ENCODE measurements at places on chromosomes 6 and 20.

- DNase-seq, result no peak
Measured at GRCh38 chr20:20034486-20034885, 17.3 kb downstream of the NAA20 start.

- DNase-seq, result no peak
Measured at GRCh38 chr6:114040871-114041270, 69.9 kb upstream of the HDAC2 start.

GRCh38 chr6:149357726-149358538, 40.4 kb downstream of the TAB2 start:
- no peak for DNase-seq

- no peak for DNase-seq
Measured at GRCh38 chr6:3442431-3443220, 14.2 kb downstream of the SLC22A23 start.

GRCh38 chr6:147194652-147195411, 9.4 kb upstream of the STXBP5 start:
- no peak for DNase-seq

GRCh38 chr20:44002861-44003260, 88.2 kb downstream of the TOX2 start:
- DNase-seq, result no peak

DNA sequence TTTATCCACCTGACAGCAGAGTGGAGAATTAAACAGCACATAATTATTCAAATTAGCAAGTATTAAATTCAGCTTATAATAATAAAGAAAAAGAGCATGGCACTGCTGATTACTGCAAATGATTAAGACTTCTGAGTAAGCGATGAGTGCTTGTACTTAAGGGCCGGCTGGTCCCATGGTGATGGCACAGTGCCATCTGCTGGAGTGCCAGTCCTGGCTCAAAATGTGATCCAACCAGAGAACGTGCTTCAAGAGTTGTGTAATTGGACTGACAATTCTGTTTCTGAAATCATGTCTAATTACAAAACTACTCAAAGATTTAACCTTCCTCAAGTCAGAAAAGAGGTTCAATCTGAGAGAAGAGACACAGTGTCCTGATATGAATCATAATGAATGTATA, 181.6 kb upstream of the RGS17 start:
- DNase-seq, result no peak

GRCh38 chr6:26330859-26331217, 34.2 kb upstream of the BTN3A2 start:
- DNase-seq, result no peak

DNA sequence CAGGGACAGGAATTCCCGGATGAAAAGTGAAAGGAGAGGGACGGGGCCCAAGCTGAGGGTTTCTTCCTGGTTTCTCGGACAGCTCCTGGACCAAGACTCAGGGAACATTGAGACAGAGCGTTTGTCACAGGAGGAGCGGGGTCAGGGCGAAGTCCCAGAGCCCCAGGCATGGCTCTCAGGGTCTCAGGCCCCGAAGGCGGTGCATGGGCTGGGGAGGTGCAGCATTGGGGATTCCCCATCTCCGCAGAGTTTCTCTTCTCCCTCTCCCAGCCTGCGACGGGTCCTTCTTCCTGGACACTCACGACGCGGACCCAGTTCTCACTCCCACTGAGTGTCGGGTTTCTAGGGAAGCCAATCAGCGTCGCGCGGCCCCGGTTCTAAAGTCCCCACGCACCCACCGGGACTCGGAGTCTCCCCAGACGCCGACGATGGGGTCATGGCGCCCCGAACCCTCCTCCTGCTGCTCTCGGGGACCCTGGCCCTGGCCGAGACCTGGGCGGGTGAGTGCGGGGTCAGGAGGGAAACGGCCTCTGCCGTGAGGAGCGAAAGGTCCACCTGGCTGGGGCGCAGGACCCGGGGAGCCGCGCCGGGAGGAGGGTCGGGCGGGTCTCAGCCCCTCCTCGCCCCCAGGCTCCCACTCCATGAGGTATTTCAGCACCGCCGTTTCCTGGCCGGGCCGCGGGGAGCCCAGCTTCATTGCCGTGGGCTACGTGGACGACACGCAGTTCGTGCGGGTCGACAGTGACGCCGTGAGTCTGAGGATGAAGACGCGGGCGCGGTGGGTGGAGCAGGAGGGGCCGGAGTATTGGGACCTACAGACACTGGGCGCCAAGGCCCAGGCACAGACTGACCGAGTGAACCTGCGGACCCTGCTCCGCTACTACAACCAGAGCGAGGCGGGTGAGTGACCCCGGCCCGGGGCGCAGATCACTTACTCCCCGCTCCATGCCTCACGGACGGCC, 54.6 kb upstream of the POLR1H start:
- DNase-seq, result no peak

GRCh38 chr6:83970582-83970981, 63.0 kb upstream of the MRAP2 start:
- DNase-seq, result no peak

DNA sequence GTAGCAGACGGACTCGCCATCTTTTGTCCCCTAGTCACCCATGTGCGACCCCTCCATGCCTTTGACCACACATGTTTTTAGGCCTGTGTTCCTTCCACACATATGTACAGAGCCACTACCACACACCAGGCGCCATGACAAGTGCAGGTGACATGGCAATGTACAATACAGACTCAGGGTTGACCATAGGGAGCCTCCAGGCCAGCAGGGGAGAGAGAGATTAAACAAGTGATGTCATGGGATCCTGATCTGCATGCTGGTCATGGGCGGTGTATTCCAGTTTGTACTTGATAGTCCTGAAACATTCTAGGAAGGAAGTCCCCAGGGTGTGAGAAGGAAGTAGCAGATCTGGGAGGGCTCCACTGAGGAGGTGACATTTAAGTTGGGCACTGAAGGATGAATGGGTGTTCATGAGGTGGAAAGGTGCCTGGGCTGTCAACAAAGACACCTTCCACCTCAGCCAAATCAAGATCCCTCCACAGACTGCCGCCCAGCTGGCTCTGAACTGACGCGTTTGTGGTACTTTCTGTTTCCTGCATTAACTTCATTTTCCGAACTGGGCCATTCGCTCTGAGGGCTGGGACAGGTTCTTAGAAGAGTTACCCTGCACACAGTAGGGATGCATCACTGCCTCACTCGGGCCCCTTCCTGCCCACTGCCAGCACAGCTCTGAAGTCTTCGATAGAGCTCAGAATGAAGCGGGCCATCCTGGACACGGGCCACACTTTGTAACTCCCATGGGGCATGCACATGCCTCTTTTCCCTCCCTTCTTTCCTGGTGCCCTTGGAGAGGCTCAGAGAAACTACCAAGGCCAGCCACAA, 94.0 kb downstream of the NOL4L start:
- no peak for DNase-seq

GRCh38 chr6:77092971-77093370, 370.3 kb downstream of the HTR1B start:
- no peak for DNase-seq

DNA sequence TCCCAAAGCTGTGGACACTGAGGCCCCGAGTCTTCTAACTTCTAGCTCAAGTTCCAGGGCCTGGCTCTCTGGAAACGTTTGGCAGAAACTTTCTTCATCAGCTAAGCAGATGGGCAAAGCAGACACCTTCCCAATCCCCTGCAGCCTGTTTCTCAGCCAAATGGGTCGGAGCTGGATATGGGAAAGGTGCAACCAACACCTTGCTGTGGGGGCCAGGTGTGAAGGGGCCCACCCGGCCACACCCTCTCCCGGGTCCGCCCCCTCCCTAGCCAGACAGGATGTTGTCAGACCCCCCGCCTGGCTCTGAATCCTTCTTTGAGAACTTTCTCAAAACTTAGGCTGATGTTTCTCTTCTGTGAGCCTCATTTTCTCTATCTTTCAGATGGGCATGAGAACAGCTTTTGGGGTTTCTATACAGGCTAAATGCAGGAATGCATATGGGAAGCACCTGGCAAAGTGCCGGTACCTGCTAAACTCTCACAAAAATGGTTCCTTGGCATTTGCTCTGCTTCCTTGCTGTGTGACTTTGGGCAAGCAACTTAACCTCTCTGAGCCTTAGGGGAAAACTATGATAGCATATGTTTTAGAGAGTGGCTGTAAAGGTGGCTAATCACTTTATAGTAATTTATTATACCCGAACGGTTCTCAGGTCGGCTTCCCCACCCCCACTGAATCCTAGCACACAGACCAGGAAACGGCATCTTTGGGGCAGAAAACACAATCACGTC, 1.8 kb downstream of the SNAI1 start:
- DNase-seq, result no peak

GRCh38 chr20:36074983-36075382, 79.6 kb upstream of the EPB41L1 start:
- DNase-seq, result no peak

- no peak for DNase-seq
Measured at GRCh38 chr6:15389084-15389764, 143.4 kb downstream of the JARID2 start.

- DNase-seq, result no peak
Measured at GRCh38 chr20:58071991-58072390, 156.5 kb downstream of the ANKRD60 start.

GRCh38 chr6:34509782-34510181, 43.9 kb downstream of the PACSIN1 start:
- no peak for DNase-seq

DNA sequence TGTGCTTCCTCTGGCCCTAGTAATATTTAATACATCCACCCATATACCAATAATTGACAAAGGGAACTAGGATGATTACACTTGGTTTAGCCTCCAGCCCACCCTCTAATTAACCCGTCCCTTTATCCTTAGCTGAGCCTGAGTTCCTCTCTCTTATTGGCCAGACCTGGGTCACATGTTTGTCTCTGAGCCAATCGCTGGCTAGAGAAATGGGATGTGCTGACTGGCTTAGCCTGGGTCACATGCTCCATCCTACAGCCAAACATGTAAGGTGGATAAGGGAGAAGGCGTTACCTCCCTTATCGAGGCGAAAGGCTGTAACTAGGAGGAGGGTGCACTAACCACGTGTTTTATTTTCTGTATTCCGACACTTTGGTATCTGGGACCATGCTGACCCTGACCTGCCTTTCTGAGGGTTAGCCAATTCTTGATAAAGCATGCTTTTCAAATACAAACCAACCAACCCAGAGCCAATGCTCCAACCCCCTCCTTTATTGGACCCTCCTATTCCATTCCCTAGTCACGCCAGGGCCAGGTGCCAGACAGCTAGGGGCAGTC, 262.7 kb downstream of the PREX1 start:
- DNase-seq, result no peak

GRCh38 chr6:24205020-24205492, 79.0 kb downstream of the NRSN1 start:
- DNase-seq, result no peak

DNA sequence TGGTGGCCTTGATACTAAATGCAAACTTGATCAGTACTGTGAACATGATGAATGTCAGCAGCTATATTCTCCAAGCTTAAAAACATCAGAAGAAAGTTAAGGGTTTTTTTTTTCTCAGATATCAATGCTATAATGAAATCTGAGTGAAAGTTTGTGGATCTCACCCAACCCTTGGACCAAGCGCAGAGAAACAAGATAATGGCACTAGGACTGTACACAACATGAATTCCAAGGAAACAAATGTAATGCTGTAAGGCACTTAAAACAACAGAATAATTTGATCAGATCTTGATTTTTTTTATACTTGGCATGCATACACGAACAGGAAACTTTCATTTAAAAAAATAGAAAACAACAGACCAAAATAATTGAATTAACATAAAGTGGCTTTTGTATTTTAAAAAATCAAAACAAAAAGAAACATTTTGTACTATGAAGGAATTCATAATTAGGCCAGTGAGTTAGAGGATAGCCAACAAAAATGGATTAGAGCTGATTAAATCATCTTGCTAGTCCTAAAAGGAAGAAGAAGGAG, 1154.0 kb upstream of the EYS start:
- no peak for DNase-seq

DNA sequence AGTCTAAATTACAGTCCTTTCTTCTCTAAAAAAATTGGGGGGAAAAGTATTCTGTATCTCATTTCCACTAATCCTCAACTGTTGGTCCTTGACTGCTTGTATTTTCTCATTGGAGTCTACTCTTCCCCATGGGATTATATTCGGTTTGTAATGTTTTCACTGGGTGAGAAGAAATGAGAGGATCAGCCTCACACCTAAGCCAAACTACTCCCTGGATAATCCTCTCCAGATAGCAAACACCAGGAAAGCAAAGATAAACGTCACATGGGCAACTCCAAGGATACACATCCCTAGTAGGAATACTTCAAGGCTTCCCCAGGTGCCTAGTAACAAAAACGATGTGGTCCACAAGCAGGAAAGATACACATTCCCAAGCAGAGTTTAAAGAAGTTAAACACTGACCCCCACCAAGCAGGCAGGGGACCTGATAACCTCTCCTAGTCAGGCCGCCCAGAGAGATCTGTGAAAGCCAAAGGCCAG, 53.9 kb upstream of the SOX4 start:
- DNase-seq, result no peak

DNA sequence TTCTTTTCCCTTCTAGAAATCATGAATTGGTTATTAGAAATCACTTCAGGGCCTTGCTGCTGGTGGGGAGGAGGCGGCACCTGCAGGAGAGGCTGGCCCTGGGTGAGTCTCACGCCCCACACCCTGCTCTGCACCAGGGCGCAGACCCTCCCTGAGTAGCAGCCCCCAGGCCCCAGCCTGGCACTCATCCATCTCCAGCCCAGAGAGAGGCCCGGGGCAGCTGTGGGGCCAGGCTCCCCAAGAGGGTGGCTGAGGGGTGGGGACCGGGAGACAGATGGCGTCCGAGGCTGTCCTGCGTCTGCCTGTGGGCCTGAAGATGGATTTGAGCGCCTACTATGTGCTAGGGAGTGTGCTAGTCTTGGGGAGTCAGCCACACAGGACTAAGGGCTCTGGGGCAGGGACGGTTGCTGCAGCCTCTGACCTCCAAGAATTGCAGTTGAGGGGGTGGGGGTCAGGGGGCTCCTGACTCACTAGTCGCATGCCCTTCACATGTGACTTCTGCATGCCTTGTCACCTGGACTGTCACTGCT, 59.6 kb upstream of the GATA5 start:
- DNase-seq, result no peak

GRCh38 chr6:31569861-31570536, 2.1 kb upstream of the LTA start:
- no peak for DNase-seq

DNA sequence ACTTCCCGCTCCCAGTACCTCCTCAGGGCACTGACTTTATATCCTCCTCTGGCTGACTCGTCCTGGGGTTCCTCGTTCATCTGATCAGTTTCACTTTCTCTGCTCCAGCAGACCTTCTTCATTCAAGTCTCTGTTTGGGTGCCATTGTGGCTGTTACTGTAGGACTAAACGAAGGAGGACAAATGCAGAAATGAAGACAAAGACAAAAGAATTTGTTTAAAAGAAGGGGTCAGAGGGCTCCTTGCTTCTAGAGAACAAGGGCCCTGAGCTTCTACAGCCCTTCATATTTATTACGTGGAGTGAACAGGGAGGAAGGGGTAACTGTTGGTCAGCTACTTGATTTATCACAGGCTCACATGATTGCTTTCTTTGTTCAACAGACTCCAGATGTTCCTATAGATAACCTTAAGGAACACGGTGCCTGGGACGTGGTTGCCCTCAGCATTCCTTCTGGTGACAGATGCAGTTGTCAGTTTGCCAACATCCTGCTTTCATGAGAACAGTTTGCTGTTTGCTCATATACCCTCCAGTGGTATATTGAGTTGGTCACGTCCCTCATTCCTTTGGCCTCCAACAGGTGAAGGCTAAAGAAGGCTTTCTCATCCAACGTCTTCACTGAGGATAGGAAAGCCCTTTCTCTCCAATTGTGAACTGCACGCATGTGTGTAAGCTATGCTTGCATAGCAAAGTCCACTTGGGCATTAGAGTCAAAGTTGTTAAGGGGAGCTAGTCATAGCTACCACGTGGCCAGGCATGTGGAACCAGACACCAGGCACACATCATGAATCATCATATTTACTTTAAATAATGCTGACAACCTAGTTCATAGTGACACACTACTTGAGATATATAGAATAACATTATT, 69.1 kb upstream of the BTN3A2 start:
- DNase-seq, result no peak

Data from stimulated activated CD8-positive, alpha-beta memory T cell treated with anti-CD3 and anti-CD28 coated beads, Interleukin-7, amount 100 ng/mL, for 24 hours (primary cell).